EL (cell line): ENCODE measurements at places on chromosomes 3 and 15.
A peak's percentile ranks its signal among the peaks of the same experiment; 100 is the strongest.

- no peak for DNase-seq
Observed at GRCh38 chr3:155978324-155978723, 107.9 kb downstream of the GMPS start.

- DNase-seq, result no peak
Observed at GRCh38 chr3:116716490-116716889, 6.9 kb downstream of the TUSC7 start.

DNA sequence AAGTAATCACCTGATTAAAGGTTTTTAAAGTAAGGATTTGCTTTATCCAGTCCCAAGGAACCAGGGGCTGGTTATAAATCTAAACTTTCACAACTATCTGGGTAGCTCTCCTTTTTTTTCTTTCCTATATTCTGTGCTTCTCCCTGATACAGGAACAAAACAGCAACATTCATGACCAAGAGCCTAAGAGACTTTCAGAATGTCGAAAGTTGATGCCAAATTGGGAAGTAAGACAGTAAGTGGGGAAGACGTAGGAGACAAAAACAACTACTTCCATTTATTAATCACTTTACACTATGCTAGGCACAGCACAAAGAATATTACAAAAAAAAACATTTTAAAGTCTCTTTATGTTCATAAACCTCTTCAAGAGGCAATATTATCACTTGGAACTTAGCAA lies 211.6 kb downstream of the MAGI1 start:
- no peak for DNase-seq

DNA sequence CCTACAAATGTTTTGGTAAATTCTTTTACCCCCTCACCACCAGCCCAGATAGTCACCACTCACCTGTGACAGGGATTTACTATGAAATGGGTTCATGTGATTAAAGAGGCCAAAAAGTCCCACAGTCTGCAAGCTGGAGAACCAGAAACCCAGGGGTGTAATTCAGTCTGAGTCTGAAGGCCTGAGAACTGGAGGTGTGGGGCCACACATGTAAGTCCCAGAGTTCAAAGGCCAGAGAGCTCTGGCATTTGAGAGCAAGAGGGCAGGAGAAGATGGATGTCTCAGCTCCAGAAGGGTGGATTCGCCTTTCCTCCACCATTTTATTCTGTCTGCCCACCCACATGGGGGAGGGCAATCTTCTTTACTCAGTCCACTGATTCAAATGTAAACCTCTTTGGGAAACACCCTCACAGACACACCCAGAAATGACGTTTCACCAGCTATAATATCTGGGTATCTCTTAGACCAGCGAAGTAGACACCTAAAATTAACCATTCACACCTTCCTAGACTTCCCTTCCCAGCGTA lies 11.9 kb downstream of the RTP3 start:
- DNase-seq, result no peak

- DNase-seq, result no peak
Observed at GRCh38 chr3:127034195-127034989, 51.5 kb downstream of the PLXNA1 start.

DNA sequence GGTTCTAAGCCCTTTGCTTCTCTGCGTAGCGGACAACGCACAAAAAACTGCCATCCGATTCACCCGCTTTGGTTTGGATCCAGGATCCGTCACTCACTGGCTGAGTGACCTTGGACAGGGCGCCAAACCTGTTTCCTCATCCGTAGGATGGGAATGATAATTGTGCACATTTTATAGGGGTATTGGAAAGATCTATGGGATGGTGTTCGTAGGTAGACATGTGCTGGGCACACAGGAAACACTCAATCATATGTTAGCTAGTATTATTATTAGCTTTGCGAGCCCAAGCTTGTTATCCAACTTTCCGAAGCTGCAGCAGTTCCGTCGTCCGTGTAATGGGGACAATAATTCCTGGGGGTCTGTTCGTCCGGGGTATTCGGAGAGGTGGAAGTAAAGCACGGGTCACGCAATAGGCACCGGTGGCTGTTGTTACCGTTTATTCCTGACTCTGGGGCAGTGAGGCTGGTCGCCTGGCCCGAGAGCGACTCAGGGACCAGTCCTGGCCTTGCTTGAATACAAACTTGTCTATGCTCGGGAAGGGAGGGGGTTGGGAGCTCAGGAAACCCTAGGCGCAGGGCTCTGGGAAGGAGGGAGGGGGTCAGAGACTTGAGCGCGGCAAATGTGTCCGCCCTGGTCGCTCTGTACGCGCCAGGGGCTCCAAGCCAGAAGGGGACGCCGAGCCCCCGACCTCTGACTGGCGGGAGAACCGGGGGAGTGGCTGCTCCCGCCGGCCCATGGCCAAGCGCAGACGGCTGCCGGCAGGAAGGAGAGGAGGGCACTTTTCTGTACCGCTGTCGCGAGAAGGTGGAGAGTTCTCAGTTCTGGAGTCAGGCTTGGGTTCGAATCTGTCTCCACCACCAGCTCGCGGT lies 1.3 kb downstream of the SPSB4 start:
- no peak for DNase-seq

DNA sequence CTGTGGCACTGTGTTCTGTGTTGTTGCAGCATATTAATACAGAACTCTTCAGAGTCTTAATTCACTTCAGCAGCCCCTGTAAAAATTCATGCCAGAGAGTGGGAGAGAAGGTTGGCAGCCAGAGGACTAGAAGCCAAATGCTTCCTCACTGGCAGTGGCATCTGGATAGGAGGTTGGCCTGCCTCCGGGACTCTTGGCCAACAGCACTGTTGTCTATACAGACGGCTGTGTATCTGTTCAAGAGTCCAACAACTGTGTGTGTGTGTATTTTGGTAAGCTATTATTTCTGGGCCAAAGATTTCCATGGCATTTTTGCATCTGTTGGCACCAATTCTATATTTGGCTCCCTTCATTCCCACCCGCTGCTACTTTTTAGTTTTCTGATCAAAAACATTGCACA lies 156.0 kb upstream of the SOX2 start:
- DNase-seq, result no peak

GRCh38 chr3:4517643-4518311 lies 24.6 kb downstream of the ITPR1 start:
- no peak for DNase-seq

GRCh38 chr3:95514260-95514659 lies 1300.1 kb upstream of the EPHA6 start:
- DNase-seq, result no peak

- DNase-seq, result peak; percentile 26
Observed at GRCh38 chr3:31959951-31960792, 20.9 kb downstream of the OSBPL10 start.

GRCh38 chr3:11995120-11995519 lies 9.1 kb upstream of the SYN2 start:
- no peak for DNase-seq

DNA sequence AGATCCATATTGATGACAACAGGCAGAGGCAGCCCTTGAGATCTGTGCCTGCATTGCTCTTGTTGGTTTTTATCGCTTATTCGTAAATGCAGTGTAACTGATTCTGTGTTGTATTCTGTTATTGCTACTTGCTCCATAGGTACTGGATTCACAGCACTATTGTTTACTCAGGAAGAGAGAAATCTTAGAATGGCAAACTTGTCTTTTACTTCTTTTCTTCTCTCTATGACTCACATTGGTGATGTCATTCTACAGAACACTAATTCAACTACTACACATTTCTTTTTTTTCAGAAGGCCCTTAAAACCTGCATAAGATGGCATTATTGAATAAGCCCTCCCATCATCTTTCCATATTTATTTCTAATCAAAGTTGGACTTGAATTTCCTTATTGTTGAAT lies 201.0 kb upstream of the GBE1 start:
- DNase-seq, result no peak

- peak; percentile 48 for DNase-seq
Observed at GRCh38 chr3:114104414-114104813, 47.9 kb downstream of the QTRT2 start.

DNA sequence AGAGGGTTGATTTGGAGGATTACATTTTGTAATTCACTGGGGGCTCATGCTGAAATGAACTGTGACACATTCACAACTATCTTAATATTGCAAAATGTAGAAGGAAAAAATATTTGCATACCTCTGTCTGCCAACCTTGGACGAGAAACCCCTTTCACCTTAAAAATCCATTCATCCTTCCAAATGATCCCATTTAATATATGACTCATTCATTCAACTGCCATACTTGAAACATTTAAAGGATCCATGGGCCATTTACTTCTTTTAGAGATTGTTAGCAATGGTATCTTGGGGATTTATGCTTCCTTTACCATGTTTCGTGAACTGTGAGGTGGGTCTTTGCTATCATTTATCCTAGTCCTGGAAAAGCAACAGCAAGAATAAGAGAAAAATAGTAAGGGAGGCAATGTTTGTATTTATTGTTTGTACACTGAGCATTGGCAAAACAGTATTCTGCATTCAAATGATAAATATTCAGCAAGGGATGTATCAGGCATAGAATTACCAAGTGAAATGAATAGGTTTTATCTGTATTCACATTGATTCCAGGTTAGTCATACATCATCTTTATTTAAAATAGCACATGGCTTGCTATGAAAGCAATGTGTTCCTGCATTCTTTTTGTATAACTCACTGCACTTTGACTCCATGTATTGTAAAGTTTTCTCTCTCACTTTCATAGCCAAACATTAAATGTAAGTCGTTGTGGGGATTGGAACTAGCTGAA lies 378.1 kb downstream of the NSUN3 start:
- peak; percentile 83 for DNase-seq

- no peak for DNase-seq
Observed at GRCh38 chr3:48422272-48422671, 7.6 kb downstream of the PLXNB1 start.

GRCh38 chr3:38653685-38654537 lies 4.4 kb upstream of the SCN5A start:
- no peak for DNase-seq

DNA sequence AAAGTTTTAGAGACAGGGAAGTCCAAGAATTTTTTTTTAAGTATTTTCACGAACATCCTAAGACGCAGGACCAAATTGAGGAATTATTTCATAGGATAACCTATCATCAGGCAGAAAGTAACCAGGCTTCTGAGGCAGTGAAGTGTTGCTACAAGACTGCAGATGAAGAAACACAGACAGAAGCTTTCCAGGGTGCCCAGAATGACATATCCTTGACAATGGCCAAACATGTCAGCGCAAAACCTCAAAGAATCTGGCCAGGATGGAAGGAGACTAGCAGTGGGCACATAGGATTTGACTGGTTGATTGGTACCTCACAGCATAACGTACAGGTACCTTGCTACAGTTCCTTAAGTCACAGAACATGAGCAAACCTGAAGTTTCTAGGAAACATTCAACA lies 7.5 kb downstream of the ADAMTS9 start:
- DNase-seq, result no peak

DNA sequence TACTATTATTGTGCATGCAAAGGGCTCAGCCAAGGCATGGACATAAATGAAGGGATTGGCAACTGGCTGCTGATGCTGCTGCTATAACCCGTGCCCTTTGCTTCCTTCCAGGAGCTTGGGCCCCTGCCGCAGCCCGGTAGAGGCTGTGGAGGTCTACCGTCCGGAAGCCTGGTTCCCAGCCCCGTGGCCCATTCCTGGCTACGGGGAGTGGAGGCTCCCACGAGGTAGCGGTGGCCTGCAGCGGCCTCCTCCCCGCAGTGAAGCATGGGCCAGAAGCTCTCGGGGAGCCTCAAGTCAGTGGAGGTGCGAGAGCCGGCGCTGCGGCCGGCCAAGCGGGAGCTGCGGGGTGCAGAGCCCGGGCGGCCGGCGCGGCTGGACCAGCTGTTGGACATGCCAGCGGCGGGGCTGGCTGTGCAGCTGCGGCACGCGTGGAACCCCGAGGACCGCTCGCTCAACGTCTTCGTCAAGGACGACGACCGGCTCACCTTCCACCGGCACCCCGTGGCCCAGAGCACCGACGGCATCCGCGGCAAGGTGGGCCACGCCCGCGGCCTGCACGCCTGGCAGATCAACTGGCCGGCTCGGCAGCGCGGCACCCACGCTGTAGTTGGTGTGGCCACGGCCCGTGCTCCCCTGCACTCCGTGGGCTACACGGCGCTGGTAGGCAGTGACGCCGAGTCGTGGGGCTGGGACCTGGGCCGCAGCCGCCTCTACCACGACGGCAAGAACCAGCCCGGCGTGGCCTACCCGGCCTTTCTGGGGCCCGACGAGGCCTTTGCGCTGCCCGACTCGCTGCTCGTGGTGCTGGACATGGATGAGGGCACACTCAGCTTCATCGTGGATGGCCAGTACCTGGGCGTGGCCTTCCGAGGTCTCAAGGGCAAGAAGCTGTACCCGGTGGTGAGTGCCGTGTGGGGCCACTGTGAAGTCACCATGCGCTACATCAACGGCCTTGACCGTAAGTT lies 15.0 kb downstream of the SPSB4 start:
- no peak for DNase-seq

- DNase-seq, result peak; percentile 18
Observed at GRCh38 chr3:57787867-57788623, 31.9 kb downstream of the SLMAP start.

DNA sequence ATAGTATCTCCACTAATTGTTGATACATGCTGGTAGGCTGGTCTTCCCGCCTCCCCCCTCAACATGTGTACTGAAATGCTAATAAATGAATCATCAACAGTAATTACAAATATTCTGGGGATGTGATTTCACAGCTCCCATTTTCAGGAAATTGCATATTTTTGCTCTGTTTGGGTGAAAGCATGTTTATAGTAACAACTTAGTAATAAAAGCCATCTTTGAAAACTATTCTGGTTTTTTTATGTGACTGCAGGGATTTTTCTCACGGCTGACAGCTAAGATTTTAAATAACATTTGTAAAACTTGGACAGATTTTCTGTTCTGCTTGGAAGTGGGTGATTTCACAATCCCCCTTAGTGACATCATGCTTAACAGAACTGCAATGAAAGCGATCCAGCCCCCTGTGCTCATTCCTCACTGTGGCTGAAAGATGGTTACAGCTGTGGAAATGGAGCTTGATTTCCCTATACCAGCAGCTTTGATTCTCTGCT lies 25.6 kb upstream of the FAM174B start:
- peak; percentile 20 for DNase-seq

DNA sequence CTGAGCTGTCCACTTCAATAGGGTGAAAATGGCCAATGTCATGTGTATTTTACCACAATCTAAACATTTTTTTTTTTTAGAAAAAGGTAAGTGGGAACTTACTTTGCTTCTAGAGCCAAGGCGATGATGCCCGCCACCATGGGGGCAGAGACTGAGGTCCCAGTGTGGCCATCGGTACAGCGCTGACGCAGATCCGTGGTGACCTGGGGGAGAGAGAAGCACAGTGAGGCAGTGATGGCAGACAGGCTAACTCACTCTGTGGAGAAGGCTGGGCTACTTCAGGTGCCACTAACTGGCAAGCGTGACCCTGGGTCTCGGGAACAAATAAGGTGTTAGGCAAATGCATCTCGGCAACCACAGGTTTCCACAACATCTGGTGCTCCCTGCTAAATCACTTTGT lies 94.3 kb upstream of the SNRPA1 start:
- no peak for DNase-seq

DNA sequence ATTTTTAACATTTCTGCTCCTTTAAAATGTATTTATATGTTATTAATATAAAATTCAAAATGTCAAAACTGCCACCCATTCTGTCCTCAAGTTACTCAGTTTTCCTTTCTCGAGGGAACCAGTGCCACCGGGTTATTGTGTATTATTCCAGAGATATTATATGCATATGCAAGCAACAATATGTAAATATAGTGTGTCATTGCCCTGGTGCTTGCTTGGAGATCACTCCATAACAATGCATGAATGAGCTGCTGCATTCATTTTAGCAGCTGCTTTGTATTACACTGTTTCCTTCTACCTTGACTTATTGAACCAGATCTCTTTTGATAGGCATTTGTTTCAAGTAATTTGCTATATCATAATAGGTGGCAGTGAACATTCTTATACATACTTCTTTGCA lies 509.1 kb downstream of the MCTP2 start:
- no peak for DNase-seq
